Iris pigment epithelial cell (primary cell): ENCODE measurements at places on chromosomes 2 and 18.
A peak's percentile ranks its signal among the peaks of the same experiment; 100 is the strongest.

DNA sequence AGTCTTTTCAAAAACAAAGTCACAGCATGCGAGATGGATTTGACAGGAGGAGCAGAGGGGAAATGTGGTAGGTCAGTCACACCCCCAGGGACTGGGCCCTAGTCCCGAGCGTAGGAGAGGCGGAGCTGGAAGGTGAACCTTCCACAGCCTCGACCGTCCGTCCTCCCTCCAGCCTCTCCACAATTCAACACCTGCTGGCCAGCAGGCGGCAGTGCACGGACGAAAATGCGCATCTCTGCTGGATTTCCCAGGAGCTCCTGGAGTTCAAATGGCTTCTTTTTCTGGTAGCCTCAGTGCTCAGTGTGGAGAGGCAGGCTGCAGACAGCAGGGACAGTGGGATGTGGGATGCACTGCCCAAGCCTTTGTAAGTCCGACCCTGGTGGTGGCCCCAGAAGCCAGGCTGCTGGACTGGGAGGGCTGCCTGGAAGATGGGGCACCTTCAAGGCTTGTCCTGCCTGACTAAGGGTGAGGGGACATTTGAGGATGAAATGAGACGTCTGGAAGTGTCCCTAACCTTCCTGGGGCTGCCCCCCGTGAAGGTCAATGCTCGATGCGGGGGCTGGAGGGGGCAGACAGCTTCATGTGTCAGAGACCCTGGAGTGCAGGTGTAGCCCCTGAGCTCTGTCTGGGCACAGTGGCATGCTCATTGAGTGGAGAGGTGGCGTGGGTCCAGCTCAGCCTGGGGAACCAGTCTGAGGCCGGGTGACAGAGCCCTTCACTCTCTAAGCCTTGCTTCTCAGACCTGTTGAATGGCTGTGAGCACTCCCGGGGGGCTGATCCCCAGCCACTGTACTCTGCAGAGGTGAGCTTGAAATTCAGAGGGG, 189.5 kb downstream of the TFCP2L1 start:
- peak; percentile 77 for DNase-seq

- DNase-seq = no peak
These were observed 11.3 kb downstream of the MEIS1 start for GRCh38 chr2:66445925-66446871.

GRCh38 chr2:8281950-8282857, 399.7 kb upstream of the ID2 start:
- DNase-seq = no peak

- DNase-seq = no peak
These were observed 12.9 kb upstream of the SIX3 start for GRCh38 chr2:44928483-44929158.

- DNase-seq = no peak
These were observed 321.3 kb downstream of the PID1 start for GRCh38 chr2:228949831-228950230.

GRCh38 chr2:59184276-59185020, 943.3 kb upstream of the FANCL start:
- DNase-seq = peak; percentile 90

GRCh38 chr18:34787931-34788532, 77.9 kb downstream of the DTNA start:
- peak; percentile 61 for DNase-seq

DNA sequence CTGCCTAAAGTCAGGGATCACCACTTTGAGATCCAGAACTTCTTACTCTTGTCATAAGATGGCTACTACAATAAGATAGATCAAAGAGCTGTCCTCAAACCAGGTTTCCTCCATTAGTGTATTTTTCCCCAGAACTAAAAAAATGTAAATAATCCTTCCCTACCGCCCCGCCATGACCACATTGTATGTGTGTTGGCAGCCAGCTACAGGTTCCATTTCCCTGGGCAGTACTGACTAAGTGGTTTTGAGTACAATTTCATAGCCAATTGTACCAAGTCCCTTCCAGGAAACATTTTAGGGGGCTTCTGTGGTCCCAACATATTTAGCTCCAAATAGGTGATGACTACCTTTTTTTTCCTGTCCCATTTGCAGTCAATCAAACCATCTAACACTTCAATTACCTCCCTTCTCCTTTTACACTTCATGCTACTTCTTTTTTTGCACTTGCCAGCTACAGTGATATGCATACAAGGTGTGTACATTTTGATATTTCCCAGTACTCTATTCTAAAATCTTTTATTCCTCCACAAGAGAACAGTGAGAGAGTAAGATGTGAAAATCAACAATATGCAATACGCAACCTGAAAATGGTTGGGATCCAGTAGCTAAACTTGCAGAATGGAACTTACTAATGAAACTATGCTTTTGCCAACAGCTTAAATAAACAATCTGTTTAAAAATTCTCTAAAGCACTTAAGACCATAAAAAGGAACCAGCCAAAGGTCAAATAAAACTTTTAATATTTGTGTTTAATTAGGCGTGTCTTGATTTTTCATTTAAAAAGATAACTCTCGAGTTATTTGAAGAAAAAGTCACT, 3.9 kb downstream of the PUM2 start:
- DNase-seq = peak; percentile 54

GRCh38 chr2:226403369-226403768, 396.3 kb downstream of the IRS1 start:
- peak; percentile 17 for DNase-seq

DNA sequence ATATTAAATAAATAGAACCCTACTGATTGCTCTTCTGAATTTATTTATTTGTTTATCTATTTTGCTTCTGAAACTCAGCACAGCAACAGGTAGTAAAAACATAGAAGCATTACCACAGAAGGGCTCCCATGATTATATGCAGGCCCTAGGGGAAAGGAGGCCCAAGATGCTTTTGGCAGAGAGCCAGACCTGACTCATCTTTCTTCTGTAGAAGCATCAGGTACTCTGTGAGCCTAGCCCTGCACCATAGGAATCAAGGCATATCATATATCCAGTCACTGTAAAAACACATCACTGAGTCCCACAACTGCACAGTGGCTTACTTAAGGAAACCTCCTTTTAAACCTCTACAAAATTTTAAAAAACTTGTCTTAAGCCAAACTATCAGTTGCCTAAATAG, 1.8 kb downstream of the SCN9A start:
- DNase-seq = peak; percentile 95

DNA sequence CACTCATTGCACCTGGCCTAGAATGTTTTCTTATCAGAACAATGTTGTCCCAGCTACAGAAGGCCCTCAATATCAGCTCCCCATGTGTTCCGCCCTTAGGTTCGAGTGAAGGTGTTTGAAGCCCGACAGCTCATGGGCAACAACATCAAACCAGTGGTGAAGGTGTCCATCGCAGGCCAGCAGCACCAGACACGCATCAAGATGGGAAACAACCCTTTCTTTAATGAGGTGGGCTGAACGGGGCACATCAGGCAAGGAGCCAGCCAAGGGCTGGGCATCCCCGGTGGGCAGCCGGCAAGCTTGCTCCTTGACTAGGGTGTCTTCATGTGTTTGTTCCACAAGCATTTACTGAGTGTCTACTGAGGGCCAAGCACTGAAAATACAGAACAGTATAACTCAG, 9.2 kb downstream of the FER1L5 start:
- no peak for DNase-seq

- DNase-seq = peak; percentile 96
These were observed 55.2 kb downstream of the METTL4 start for GRCh38 chr18:2515908-2516625.

DNA sequence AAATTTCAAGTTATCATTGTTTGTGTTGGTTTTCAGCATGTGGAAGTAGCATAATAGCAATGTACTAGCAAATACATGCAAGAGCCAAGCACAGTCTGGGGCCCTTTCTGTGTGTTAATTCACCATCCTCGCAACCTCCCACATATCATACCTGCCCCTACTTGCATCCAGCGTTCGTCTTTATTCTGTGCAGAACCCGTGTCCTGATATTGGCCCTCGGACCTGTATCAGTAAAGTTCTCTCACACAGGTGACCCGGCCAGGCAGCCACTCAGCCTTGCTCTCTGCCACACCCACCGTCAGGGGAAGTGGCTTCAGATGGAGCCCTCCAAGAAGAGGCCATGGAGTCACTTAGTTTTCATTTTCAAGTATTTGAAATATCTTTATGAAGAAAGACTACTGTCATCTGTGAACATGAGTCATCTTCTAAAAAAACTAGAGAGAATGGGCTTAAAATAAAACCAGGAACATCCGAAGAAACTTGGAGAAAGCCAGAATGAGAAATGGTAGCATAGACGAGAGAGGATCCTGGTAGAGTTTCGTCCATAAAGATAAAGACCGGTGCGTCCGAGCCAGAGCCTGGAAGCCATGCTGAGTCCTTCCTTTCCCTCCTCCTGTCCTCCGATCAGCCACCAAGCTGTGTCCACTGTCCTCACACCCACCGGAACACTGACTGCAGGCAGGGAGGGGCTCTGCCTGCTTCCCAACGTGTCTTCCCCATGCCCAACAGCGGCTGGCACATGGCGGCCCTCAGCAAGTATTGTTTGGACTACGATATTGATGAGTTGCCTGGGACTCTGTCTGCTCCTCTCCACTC, 57.3 kb upstream of the RPL31 start:
- no peak for DNase-seq

GRCh38 chr2:3299703-3300102, 77.9 kb downstream of the EIPR1 start:
- DNase-seq = no peak

- peak; percentile 91 for DNase-seq
These were observed 71.3 kb upstream of the ZNF532 start for GRCh38 chr18:58793361-58793760.

GRCh38 chr2:20757405-20758090, 65.4 kb downstream of the LDAH start:
- no peak for DNase-seq

GRCh38 chr2:144711630-144712549, 192.0 kb upstream of the ZEB2 start:
- DNase-seq = no peak

GRCh38 chr2:52632543-52632942, 1135.1 kb upstream of the CHAC2 start:
- no peak for DNase-seq

GRCh38 chr18:46712406-46712805, 44.4 kb downstream of the ST8SIA5 start:
- DNase-seq = peak; percentile 9

DNA sequence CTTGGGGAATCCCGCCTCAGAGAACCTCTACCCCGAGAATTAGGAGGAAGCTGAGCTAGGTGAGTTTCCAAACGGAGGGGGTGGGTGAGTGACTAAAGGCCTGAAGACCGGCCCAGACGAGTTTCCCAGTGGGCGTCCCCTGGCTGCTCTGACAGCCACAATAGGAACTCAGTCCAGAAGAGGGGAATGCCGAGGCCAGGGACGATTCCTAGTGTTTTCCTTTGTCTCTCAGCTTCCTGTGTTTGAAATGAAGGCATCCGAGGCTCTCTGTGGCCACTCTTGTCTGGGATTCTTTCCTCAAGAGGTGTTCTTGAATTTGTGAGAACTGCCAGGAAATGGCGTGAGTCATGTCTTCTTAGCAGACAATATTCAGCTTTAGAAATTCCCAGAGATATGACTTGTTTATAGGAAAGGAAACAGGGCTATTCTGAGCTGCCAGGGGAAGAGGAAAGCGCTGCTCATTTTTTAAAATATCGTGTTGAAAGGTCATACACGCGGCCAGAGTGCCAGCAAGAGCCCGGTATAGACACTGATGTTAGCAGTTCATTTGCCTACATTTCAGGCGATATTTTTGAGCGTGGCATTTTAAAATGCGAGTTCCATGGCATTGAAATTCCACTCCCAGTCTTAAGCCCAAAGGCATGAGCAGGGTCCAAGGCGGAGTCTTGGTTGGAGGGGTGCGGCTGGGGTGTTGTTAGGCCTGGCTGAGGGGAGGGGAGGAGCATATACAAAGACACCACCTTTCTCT, 169.1 kb upstream of the KLF7 start:
- DNase-seq = peak; percentile 98

DNA sequence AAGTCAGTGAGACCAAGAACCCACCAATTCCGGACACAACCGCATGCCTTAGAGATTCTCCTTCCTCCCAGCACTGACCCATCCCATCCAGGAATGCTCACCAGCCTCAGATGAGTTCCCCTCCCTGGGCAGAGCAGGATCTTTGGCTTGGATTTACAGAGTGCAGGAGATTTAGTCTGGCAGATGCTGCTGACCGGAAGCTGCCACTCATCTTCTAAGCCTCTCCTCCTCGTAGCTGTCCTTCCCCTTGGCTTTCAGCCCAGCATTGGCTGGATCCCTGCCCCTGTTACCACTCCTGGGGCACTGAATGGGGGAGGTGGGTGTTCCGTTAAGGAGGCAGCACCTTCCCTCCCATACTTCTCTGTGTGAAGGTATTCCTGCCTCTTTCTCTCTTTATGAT, 53.2 kb downstream of the VWA3B start:
- DNase-seq = peak; percentile 37

GRCh38 chr2:124985270-124985669, 960.2 kb downstream of the CNTNAP5 start:
- no peak for DNase-seq

DNA sequence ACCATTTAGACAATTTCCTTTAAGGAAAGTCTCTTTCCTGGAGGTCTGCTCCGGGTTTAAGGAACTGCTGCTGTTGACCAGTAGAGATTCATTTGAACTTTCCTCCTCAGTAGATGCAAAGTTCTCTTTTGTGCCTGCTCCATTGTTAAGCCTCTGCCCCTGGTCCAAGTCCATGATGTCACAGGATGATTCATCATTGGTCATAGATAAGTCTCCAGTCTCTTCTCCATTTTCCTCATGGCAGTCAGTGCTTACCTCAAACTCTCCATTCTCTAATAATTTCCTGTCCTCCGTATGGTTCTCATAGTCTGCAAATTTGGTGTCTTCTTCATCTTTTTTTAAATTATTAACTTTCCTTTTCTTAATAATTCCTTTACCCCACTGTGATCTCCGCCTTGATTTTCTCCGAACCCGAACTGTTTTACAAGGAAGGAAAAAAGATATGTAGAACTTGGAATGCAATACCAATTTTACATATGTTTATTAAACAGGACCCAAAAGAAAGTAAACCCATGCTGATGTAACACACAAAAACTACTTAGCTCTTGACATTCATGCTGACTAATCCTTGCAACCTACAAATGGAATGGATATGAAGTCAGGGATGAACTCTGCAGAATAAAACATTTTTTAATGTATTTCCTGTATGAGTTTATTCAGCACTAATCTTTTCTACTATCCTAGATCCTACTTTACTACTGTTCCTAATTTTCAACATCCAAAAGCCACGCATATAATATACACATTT, 169.1 kb downstream of the ATAD2B start:
- peak; percentile 87 for DNase-seq

DNA sequence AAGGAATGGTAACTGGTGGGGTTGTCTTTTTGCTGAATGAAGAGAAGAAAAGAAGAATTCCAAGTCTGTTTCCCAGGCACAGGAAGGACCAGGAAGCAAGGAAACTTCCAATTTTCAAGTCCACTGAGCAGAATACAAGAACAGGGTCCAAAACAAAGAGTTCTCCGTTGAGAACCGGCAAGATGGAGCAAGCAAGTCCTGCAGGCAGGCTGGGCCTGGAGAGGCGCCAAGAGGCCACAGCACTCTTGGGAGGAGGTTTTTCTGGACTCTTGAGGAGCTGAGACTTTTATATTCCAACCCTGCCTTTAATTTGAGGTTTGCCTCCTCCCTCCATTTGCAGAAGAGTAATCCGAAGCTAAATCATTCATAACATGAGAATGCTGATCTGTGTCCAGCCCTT, 224.5 kb downstream of the IKZF2 start:
- peak; percentile 27 for DNase-seq
